ENCODE measurements at places on chromosomes 1 and 21. TPM values are rescaled to one million over a fixed set of nuclear protein-coding genes. Genes with fewer than 3 reads are reported as not detected.

NTMT2 gene
- total RNA-seq = not detected

NFASC gene
- 0.14 TPM for total RNA-seq

CLCA4 gene
- total RNA-seq = not detected

RPE65 gene
- not detected for total RNA-seq

- H3K4me3 ChIP-seq = no peak overlapping the region
- H3K27ac ChIP-seq = no peak overlapping the region
- H3K36me3 ChIP-seq = peaks cover 17% of the 10 kb centered on the region
Measured at GRCh38 chr1:224619209-224619608, 3.1 kb downstream of the CNIH3 start.

DNA sequence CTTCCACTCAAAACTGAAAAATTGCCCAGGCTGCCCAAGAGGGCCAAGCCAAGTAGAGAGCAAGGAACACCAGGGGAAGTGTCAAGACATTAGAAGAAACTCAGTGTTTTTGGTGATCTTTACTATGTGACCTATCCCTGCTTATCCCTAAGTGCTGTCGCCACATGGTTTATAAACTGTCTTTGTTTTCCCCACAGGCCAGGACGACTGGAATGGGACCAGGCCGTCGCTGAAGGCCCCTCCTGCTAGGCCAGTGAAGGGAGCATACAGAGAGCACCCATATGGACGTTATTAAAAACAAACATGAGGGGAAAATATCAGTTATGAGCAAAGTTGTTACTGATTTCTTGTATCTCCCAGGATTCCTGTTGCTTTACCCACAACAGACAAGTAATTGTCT, 28.7 kb downstream of the KHDRBS1 start:
- no peak for DNase-seq
- no peaks in the 10 kb centered on the region for H3K27me3 ChIP-seq
- peaks cover 6% of the 10 kb centered on the region for H3K4me1 ChIP-seq
- no peak overlapping the region for H3K4me3 ChIP-seq
- peaks cover 71% of the 10 kb centered on the region for H3K36me3 ChIP-seq
- no peak overlapping the region for H3K27ac ChIP-seq

DNA sequence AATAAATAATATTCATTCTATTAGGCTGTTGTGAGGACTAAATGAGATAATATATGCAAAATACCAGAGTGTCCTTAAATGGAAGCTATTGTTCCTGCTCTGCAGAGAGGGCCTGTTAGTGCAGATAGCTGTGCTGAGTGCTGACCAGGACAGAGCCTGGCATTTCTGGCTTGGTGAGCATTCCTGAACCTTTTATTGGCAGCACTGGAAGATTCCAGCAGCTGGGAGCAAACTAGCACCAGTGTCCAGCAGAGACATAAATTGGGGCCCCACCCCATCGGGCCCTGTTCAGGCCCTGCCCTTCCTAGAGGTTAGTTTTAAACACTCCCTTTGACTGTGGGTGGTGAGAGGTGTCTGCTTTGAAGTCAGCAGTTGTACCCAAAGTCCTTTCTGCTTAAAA, 85.9 kb upstream of the GADD45A start:
- H3K4me3 ChIP-seq = no peak overlapping the region
- H3K4me1 ChIP-seq = no peaks in the 10 kb centered on the region
- H3K27ac ChIP-seq = no peak overlapping the region

GRCh38 chr1:199298825-199299224, 660.0 kb downstream of the PTPRC start:
- H3K27ac ChIP-seq = no peak overlapping the region
- no peaks in the 10 kb centered on the region for H3K36me3 ChIP-seq
- no peak overlapping the region for H3K4me3 ChIP-seq

DNA sequence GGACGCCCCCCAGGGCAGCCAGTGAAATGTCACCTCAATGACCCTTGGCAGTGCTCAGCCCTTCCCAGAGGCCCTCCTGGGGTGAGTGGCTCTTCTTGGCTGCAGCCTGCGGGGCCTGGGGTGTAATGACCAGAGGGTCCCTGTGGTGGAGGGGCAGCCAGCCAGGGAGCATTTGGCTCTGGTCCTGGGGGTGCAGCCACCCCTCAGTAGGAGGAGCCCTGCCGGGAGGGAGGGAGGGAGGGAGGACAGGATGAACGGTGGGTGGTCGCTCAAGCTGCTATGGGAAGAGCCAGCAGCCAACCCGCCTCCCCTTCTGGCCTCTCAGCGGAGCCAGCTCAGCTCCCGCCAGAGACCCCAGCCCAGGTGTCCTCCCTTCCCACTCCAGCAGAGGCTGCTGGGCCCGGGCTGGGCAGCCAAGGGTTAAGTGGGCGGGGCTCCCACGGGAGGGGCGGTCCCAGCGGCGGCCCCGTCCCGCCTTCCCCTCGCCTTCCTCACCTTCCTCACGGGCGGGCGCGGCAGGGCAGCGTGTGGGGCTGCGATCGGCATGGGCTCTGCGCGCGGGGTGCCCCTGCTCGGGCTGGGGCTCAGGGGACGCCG, 9.0 kb upstream of the PLCH2 start:
- no peak overlapping the region for H3K27ac ChIP-seq
- no peaks in the 10 kb centered on the region for H3K4me1 ChIP-seq
- H3K36me3 ChIP-seq = no peaks in the 10 kb centered on the region
- peak; percentile 13 for DNase-seq
- no peaks in the 10 kb centered on the region for H3K27me3 ChIP-seq

GRCh38 chr1:230713915-230714764, at the start of gene AGT:
Gene AGT, minus strand, starts transcription at chr1:230714122. Its CDS starts 3,299 bp downstream, at chr1:230710823.
- H3K27me3 ChIP-seq = peaks cover 4% of the 10 kb centered on the region
- no peaks in the 10 kb centered on the region for H3K36me3 ChIP-seq
- H3K4me1 ChIP-seq = no peaks in the 10 kb centered on the region

DNA sequence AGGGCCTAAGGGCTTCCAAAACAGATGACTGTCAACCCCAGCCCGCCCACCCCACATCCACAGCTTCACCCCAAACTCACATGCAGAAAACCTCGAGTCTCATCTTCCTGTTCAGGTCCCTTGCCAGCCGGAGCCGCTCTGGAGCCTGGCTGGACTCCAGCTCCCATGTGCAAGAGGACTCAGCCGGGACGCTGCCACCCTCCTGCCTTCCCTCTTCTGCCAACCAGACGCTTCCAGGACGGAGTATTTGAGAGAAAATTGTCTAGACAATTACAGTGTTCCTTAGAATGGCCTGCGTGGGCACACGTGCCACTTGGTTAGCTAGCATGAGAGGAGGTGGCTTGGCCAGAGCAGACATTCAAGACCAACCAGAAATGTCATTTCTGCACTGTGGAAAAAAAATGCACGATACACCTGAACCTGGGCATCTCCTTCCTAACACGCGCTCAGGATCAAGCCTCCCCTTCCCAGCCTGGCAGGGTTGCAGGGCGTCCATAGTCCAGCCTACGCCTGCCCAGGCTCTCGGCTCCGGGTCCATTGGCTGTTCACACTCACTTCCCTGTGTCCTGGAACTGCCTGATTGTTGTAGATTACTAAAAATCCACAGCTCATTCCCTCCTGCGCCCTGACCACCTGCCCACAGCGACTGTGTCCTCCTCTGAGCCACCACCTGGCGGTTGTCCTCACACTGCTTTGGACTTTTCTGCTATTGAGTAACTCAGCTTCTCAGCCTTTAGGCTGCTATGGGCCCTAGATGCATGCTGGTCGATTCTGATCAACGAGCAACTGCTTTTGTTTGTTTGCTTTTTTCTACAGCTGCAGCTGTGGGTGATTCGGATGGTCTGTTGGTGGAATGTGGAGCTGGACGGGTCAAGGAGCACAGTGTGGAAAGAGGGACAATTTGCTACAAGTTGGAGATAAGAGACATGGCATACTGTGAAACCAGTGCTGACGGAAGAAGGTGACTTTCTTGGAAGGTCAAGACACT, at the start of gene CLDN14:
Gene CLDN14 (minus strand): TSS at position 708 of the 988 bp plus-strand sequence. CDS start 18,427 bp downstream, outside the sequence.
- no peaks in the 10 kb centered on the region for H3K36me3 ChIP-seq
- peaks cover 3% of the 10 kb centered on the region for H3K27me3 ChIP-seq
- H3K4me1 ChIP-seq = peaks cover 16% of the 10 kb centered on the region
- DNase-seq = no peak
- H3K27ac ChIP-seq = no peak within 1 kb of the TSS

DNA sequence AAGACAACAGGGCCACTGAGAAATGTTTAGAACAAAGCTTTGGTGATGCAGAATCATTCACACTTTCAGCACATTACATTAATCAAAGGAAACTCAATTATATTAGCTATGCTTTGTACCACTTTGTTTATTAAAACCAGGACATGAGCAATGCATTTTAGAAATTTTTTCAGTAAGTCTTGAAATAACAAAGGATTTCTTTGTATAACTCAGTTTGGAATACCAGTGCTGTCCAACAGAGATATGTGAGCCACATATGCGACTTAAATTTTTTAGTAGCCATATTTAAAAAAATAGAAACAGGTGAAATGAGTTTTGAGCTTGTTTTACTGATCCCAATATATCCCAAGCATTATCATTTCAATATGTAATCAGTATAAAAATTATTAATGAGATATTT, 18.8 kb upstream of the F3 start:
- no peaks in the 10 kb centered on the region for H3K36me3 ChIP-seq
- DNase-seq = no peak
- H3K4me1 ChIP-seq = no peaks in the 10 kb centered on the region
- H3K27me3 ChIP-seq = peaks cover 7% of the 10 kb centered on the region

DNA sequence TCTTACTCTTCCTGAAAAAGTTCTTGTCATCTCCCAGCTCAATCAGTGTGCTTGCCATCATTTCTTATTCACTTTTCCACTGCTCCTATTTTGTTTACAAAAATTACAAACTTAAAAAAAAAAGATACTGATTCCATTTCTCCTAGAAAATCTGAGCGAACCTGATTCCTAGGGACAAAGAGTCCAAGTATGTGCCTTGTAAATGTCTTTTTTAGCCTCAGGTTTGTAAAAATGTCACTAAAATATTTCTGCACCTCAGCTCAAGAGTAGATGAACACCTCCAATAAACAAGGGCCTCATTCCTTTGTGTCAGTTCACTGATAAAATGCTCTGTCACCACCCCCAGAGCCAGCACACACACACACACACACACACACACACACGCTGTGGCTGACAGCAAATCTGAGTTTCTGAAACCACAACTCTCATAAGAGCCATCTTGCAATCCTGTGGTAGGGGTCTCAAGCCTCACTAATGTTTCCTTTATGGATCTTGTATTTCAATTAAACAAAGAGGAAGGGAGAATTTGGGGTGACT, 299.2 kb downstream of the PBX1 start:
- H3K36me3 ChIP-seq = no peaks in the 10 kb centered on the region
- no peak overlapping the region for H3K4me3 ChIP-seq
- no peaks in the 10 kb centered on the region for H3K4me1 ChIP-seq

DNA sequence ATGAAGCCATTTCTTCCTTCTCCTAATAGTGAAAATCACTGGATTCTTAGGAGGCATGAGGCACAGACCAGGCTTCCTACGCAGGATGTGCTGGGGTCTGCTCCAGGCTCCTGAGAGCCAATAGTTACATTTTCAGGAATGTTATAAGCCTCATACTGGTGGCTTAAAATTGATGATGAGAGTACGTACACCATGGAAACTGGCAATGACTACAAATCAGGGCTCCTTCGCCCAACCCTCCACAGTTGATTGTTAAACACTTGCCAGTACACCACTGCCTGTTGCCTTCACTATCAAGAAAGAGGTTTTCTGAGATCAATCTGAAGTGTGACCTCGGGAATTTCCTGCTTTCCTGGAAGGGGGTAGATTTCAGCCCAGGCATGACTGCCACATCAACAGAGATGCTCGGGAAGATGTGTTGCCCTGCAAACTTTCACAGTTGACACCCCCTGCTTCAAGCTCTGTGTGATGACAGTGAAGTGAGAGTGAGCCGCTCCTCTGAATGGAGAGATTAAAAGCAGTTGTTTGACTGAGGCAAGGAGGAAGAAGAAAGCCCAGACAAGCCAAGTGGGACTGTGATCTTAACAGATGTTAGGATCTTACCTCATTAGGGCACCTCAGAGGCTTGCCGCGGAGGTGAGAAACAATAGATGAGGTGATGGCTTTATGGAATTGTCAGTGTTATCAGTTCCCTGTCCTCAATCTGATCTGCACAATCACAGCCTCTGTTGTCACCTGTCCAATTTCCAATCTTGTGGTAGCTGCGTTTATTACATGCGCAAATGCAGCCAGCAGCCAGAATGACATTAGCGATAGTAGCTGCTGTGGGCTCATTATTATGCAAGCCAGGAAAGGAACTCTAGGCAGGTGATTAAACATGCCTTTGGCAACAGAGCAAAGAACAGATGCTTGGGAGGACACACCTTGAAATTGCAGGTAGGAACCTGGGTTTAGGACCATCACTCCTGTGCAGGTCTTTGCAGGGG, 277.3 kb downstream of the KAZN start:
- no peak overlapping the region for H3K4me3 ChIP-seq
- H3K4me1 ChIP-seq = no peaks in the 10 kb centered on the region

DNA sequence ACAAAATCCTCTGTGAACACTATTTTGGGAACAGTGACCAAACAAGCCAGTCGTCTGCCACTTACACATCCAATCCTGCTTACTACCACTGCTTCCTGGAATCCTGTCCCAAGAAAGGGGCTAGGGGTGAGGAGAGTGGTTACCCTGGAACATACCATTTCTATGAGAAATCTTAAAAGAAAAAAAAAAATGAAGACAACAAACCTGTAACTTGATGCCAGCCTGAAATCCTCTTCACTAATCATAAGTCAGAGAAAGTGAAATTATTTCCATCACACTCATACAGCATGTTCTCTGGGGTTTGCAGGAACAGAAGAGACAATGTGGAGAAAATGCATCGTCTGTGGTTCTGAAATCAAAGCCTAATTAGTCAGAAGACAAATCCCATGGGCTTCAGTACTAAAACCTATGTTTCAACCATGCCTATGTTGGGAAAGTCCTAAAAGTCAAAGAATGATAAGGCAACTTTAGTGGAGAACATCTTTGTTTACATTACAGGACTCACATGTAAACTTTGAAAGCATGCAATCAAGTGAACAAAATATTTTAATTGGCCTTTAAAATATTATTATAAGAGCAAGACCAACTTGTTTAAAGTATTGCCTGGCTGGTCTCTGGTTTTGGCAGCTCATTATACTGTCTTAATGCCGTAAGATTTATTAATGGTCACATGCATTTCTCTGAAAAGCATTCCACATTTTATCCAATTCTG, 220.7 kb downstream of the LTN1 start:
- no peak overlapping the region for H3K4me3 ChIP-seq
- H3K27ac ChIP-seq = no peak overlapping the region
- no peak for DNase-seq
- H3K4me1 ChIP-seq = peaks cover 40% of the 10 kb centered on the region

DNA sequence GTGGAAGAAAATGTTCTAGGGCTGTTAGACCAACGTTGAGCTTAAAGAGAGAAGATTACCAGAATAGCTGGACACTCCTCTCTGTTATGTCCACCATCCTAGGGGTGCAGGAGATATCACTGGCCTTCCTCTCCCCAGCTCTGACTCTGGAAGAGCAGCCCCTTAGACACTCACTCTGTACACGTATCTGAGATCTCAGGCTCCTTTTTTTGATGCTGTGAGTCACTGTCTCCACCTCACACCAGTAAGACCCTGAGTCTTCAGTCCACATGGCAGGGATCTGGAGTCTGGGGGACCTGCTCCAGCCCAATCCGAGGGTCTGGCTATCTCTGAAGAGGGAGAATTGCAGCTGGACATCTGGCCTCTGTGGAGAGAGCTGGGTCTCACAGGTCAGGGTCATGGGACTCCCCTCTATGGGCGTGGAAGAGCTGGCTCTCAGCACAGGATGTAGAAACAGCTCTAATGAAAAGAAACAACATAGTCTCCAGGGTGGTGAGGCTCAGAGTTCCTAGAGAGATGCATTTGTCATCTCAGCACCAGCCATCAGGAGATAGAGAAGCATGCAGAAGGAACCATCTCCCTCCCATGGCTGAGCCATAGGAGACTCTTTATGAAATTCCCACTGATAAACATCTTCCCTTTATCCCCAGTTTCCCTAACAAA, 3.5 kb downstream of the FCRL3 start:
- H3K4me1 ChIP-seq = no peaks in the 10 kb centered on the region
- no peak overlapping the region for H3K27ac ChIP-seq
- H3K4me3 ChIP-seq = no peak overlapping the region
- H3K27me3 ChIP-seq = no peaks in the 10 kb centered on the region
- no peak for DNase-seq
